NCI-H446 (cell line): ENCODE measurements at places on chromosomes 12 and 14.
A peak's percentile ranks its signal among the peaks of the same experiment; 100 is the strongest.

GRCh38 chr12:8742501-8742900 is 44.7 kb downstream of the RIMKLB start:
- no peak for DNase-seq

GRCh38 chr14:89616852-89617341 is 199.9 kb upstream of the FOXN3 start:
- DNase-seq: peak; percentile 23

DNA sequence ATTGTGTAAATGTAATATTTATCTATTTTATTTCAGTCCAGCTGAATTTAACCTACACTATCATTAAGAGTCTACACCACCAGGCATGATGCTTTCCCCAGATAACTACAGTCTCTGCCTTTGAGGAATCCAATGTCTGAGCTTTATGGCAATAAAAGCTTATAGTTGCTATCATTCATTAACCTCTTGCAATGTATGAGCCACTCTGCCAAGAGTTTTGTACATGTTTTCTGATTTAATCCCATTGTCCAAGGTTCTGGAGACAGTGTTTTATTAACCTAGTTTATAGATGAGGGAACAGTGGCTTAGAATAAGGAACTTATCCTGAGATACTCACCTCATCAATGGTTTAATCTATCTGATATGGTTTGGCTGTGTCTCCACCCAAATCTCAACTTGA is 17.1 kb upstream of the KITLG start:
- DNase-seq: no peak

DNA sequence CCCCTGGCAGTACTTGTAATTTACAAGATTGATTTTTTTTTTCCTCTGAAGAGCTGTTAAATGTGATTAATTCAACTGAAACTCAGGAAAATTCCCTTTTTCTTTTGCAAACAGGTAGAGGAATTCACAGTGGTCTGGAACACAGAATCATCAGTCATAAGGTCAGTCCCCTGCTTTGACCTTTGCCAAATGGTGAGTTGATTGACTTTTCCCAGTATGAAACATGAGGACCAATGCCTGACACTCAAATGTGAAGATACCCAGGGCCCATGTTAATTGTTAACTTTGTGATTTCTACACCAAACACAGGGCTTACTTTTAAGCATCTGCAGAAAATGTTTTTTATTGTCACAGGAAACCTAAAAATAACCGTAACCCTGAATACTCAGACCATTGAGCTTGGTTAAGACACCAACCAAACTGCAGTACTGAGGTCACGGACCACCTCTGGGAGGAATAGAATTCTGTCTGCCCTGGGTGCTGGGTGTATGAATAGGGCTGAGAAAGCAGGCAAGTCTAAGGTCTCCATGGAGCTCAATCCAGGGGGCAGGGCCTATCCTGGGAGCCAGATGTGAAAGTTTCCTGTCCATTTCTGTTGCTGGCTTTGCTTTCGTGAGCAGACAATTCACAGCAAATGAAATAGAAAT is 192.4 kb downstream of the TMX1 start:
- DNase-seq: no peak

DNA sequence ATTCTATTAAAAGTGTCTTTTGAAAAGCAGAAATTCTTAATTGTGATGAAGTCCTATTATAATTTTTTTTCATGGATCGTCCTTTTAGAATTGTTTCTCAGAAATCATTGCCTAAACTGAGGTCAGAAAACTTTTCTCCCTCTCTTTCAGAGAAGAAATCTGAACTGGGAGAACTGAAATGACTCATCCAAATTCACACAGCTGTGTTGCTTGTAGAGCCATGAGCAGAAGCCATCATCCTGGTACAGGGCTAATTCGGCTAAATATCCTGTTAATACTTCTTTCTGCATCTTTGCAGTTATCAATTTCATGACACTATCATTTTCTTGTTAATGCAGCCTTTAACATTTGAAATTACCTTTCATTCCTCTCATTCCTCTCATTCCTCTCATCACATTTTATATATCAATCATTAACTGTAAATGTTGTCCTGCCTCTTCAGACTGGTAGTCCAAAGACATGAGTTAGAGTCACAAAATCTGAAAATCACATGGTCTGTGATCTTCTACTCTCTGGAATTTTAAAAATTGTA is 15.5 kb downstream of the SLC15A5 start:
- no peak for DNase-seq

GRCh38 chr14:105464501-105464900 is 10.1 kb upstream of the CRIP2 start:
- no peak for DNase-seq

GRCh38 chr12:24695103-24695502 is 253.8 kb downstream of the BCAT1 start:
- DNase-seq: no peak

DNA sequence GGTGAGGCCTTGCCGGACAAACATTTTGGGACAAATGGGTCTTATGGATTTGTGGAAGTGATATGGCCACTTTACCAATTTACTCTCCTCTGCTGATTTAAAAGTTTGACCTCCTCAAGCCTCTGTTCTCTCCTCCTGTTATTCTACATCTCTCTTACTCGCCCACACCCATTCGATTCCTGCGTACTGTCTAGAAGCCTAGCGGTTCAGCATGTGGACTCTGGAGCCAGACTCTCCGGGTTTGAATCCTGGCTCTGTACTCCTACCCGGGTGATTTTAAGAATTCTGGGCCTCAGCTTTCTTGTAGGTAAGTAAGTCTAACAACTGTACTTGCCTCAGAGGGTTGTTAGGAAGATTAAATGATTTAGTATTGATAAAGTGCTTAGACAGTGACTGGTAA is 168.6 kb upstream of the IFNG-AS1 start:
- no peak for DNase-seq

DNA sequence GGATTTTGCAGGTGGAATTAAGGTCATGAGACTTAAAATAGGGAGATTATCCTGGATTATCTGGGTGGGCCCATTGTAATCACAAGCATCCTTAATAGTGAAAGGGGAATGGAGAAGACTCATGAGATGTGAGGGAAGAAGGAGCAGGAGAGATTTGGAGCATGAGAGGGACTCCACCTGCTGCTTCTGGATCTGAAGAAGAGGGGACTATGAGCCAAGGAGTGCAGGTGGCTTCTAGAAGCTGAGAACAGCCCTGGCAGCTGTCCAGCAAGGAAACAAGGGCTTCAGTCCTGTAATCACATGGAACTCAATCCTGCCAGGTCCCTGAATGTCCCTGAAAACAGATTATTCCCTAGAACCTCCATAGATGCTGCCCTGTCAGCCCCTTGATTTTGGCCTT is 67.8 kb downstream of the PELI2 start:
- DNase-seq: no peak

GRCh38 chr12:84069699-84070098 is 842.9 kb downstream of the SLC6A15 start:
- DNase-seq: no peak

GRCh38 chr14:81504864-81505263 is 28.8 kb downstream of the SEL1L start:
- DNase-seq: no peak
